Sigmoid colon (tissue), 7 donors: ENCODE measurements at places on chromosomes 1 and 21.

DNA sequence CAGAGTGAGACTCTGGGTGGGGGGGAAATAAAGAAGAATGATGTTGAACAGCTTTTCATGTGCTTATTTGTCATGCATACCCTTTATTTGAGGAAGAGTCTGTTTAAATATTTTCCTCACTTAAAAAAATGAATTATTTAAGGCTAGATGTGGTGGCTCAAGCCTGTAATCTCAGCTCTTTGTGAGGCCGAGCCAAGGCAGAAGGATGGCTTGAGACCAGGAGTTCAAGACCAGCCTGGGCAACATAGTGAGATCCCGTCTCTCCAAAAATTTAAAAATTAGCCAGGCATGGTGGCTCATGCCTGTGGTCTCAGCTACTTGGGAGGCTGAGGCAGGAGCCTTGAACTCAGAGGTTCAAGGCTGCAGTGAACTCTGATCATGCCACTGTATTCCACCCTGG is 25.4 kb downstream of the SLC30A1 start:
- H3K36me3 ChIP-seq, result no peaks in the 10 kb centered on the region
- peaks cover 6% of the 10 kb centered on the region for H3K4me1 ChIP-seq
- H3K27ac ChIP-seq, result no peak overlapping the region
- DNase-seq, result no peak

- peak overlapping the region; percentile 71 for H3K4me3 ChIP-seq
- H3K27me3 ChIP-seq, result no peaks in the 10 kb centered on the region
- no peaks in the 10 kb centered on the region for H3K36me3 ChIP-seq
- H3K4me1 ChIP-seq, result peaks cover 41% of the 10 kb centered on the region
- peak; percentile 79 for DNase-seq
Measured at GRCh38 chr1:86704972-86705664, 742 bp downstream of the SH3GLB1 start.

DNA sequence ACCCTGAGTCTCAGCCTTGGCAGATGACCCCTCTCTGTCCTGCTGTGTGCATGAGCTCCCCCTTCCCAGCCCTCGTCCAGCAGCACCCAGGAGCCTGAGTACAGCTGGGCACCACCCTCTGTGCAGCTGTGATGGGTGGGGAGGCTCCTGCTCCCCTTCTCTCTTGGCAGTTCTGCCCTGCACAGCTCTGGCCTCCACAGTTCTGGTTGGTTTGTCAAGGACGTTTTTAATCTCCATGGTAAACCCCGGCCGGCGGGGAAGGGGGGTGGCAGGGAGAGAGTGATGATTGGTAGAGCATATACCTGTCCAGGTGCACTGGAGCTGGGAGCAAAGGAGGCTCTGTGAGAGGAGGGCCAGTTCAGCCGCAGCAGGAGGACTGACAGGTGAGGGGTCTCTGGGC is at the start of gene CLCNKA:
TSS of gene CLCNKA (plus strand) at position 356 of the 400 bp plus-strand sequence. CDS start 584 bp downstream, outside the sequence.
- H3K36me3 ChIP-seq, result no peaks in the 10 kb centered on the region
- DNase-seq, result no peak
- H3K27me3 ChIP-seq, result no peaks in the 10 kb centered on the region
- H3K4me3 ChIP-seq, result no peak within 1 kb of the TSS

- no peak overlapping the region for H3K27ac ChIP-seq
- H3K36me3 ChIP-seq, result no peaks in the 10 kb centered on the region
- H3K4me3 ChIP-seq, result no peak overlapping the region
- DNase-seq, result no peak
- peaks cover 18% of the 10 kb centered on the region for H3K27me3 ChIP-seq
Measured at GRCh38 chr1:30034105-30034626, 689.2 kb downstream of the MATN1 start.

GRCh38 chr1:157723157-157723556 is 22.6 kb upstream of the FCRL3 start:
- H3K27me3 ChIP-seq, result no peaks in the 10 kb centered on the region
- DNase-seq, result no peak
- H3K4me1 ChIP-seq, result no peaks in the 10 kb centered on the region
- H3K27ac ChIP-seq, result no peak overlapping the region
- no peak overlapping the region for H3K4me3 ChIP-seq

DNA sequence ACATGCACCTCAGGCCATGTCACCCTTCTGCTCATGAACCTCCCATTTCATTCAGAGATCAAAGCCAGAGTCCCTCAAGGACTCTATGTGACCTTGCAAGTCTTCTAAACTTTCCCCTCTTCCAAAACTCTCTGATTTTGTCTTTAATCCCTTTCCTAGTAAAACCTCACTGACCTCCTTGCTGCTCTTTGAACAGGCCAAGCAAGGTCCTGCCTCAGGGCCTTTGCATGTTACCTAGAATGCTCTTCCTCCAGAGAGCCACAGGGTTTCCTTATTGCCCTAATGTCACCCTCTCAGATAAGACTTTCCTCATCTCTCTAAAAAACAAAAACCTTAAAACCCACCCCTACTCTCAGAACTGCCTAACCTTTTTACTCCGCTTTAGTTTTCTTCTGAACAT is 26.6 kb downstream of the IL23R start:
- H3K4me3 ChIP-seq, result no peak overlapping the region
- no peaks in the 10 kb centered on the region for H3K27me3 ChIP-seq
- no peaks in the 10 kb centered on the region for H3K4me1 ChIP-seq
- no peak for DNase-seq
- H3K36me3 ChIP-seq, result no peaks in the 10 kb centered on the region
- no peak overlapping the region for H3K27ac ChIP-seq

DNA sequence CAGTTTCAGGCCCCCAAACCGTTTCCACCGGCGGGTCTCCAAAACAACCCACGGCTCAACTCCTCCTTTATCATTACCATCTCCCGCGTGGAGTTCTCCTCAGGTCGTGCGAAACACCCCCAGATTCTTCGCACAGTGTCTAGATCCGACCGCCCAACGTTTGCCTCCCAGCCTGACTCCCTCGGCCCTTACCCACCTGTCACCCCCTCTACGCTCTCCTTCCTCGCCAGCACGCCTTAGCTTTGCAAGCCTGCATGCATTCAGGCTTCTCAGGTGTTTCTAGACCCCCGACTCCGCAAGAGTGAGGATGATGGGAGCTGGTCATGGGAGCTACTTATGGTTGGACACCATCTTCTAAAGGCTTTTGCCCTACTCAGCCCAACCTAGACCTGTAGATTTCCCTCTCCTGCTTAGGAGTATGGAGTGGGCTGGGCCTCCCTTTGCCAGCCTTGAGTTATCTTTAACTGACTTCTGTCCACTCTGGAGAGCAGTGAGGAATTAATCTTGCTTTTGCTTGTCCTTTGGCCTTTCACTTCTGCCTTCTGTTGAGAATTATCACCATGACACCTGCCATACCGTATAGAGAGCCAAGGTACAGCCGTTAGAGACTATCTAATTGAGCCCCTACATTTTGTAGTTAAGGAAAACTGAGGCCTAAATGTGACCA is 865 bp downstream of the ATP5IF1 start:
- H3K4me1 ChIP-seq, result peaks cover 34% of the 10 kb centered on the region
- no peaks in the 10 kb centered on the region for H3K27me3 ChIP-seq
- DNase-seq, result no peak
- no peaks in the 10 kb centered on the region for H3K36me3 ChIP-seq
- peak overlapping the region; percentile 96 for H3K27ac ChIP-seq

DNA sequence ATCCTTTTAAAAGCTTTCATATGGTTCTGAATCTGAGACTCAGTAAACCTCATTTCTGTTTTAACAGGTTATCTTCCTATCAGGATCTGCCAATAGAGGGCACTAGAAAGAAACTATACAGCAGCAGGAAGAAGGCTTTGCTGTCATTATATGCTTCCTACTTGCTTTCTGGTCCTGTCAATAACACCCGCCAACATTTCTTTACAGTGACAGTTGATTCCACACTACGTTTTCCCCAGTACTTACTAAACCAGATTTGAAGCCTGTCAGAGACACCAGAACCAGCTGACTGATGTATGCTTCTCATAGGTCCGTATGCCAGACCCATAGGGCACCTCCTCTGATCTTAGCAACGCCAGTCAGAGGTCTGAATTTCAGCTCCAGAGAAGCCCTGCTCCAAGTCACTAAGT is 341.0 kb upstream of the NEGR1 start:
- no peak for DNase-seq
- H3K36me3 ChIP-seq, result no peaks in the 10 kb centered on the region
- H3K27ac ChIP-seq, result no peak overlapping the region
- H3K27me3 ChIP-seq, result no peaks in the 10 kb centered on the region

- H3K4me3 ChIP-seq, result no peak overlapping the region
- no peak overlapping the region for H3K27ac ChIP-seq
- no peaks in the 10 kb centered on the region for H3K36me3 ChIP-seq
- no peaks in the 10 kb centered on the region for H3K4me1 ChIP-seq
- no peaks in the 10 kb centered on the region for H3K27me3 ChIP-seq
Measured at GRCh38 chr1:65539266-65540131, 119.0 kb downstream of the LEPR start.

DNA sequence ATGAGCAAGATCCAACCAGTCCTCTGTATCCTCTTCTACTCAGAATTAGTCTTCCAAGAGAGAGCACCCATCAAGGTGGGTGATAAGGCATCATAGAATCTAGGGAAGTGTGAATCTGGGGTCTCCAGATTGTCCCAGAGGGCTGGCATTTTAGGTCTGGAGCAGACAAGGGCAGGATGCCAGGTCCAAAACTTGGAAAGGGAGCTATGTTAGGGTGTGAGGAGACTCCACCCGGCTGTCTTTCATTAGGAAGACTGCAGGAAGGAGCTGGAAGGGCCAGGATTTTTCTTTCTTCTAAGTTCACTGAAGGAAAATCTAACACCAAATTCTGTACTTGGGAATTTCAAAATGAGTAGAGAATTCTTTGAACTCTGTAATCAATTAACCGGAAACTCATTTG is 86.1 kb upstream of the BMP8A start:
- no peaks in the 10 kb centered on the region for H3K27me3 ChIP-seq
- H3K36me3 ChIP-seq, result peaks cover 4% of the 10 kb centered on the region
- peaks cover 50% of the 10 kb centered on the region for H3K4me1 ChIP-seq
- peak; percentile 71 for DNase-seq

DNA sequence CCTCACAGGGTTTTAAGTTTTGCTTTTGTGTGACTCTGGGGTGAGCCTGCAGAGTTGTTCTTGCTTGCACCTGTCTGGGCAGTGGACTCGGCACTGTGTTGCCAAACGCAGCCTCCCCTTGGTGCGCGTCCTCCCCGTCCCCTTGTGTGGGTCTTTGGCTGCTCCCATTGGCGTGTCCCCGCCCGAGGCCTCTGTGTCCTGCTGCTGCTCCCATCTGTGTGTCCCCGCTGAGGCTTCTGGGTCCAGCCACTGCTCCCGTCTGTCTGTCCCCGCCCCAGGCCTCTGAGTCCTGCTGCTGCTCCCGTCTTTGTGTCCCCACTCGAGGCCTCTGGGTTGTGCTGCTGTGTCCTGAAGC is 62.8 kb downstream of the PCNT start:
- no peak overlapping the region for H3K4me3 ChIP-seq
- H3K4me1 ChIP-seq, result no peaks in the 10 kb centered on the region
- H3K27ac ChIP-seq, result no peak overlapping the region
- no peak for DNase-seq

- H3K4me3 ChIP-seq, result no peak overlapping the region
- DNase-seq, result no peak
- H3K27me3 ChIP-seq, result no peaks in the 10 kb centered on the region
- H3K4me1 ChIP-seq, result no peaks in the 10 kb centered on the region
- H3K36me3 ChIP-seq, result no peaks in the 10 kb centered on the region
Measured at GRCh38 chr1:30192969-30193630, 530.3 kb downstream of the MATN1 start.

GRCh38 chr1:108829498-108829916 is 27.4 kb downstream of the AKNAD1 start:
- no peaks in the 10 kb centered on the region for H3K36me3 ChIP-seq
- H3K4me3 ChIP-seq, result no peak overlapping the region
- DNase-seq, result no peak
- H3K4me1 ChIP-seq, result no peaks in the 10 kb centered on the region
- H3K27ac ChIP-seq, result peak overlapping the region; percentile 82
- no peaks in the 10 kb centered on the region for H3K27me3 ChIP-seq

GRCh38 chr1:54105736-54106269 is 47.0 kb downstream of the CDCP2 start:
- H3K27ac ChIP-seq, result no peak overlapping the region
- H3K27me3 ChIP-seq, result no peaks in the 10 kb centered on the region
- no peak for DNase-seq
- H3K36me3 ChIP-seq, result no peaks in the 10 kb centered on the region

DNA sequence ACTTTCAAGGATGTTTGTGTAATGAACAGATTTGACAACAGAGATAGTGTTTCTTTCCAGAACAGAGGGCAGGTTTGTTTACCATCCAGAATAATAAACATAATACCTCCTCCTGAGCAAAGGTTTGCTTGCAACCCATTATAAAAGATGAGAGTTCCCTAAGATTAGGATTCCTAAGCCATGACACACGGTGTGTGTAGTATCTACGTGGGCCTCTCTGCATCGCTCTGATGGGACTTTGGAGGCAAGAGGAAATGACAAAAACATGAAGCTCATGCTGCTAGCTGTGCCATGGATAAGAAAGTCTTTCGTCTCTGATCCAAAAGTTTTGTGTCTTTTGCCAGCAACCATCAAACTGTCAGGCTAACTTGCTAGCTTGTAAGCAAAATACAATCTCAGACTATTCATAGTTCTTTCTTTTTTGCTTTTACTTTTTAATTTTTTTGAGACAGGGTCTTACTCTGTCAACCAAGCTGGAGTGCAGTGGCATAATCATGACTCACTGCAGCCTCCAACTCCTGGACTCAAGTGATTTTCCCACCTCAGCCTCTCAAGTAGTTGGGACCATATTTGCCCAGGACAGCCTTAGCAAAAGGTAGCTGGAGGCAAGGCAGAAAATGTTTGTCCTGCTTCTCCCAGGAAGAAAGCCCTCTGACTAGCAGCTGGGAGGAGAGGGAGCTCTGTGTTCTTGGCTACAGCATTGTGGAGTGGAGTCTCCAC is 81.1 kb downstream of the LHX4 start:
- no peak for DNase-seq
- H3K27ac ChIP-seq, result no peak overlapping the region
- peaks cover 5% of the 10 kb centered on the region for H3K36me3 ChIP-seq
- no peaks in the 10 kb centered on the region for H3K27me3 ChIP-seq
- H3K4me3 ChIP-seq, result no peak overlapping the region
- H3K4me1 ChIP-seq, result no peaks in the 10 kb centered on the region

DNA sequence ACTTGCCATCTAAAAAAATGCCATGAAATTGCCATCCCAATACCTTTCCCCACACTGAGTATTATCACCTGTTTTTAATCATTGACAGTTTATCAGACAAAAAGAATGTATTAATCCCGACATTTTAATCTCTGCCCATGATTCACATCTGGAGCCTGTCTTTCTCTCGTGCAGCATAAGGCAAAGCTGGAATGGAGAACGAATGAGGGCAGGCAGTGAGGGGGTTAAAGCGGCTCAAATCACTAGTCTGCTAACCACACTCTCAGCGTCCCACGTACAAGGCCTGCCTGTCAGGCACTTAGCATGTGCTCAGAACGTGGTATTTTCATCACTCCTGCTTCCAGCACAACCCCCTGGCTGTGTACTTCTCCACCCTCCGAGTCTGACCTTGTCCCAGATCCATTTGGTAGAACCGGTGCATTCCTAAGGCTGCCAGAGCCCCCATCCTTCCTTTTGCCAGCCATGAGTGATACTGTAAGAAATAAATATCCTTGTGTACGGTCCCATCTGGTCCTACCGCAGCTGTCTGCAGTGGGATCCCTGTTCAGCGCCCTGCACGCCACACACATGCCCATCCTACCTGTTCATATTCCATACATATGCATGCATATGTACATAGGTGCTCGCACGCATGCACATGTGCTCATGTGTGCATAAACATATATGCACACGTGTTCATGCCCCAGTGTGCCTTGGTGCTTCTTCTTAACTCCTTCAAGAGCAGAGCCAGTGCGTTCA is 34.6 kb upstream of the FHAD1 start:
- H3K27ac ChIP-seq, result peak overlapping the region; percentile 84
- H3K4me3 ChIP-seq, result no peak overlapping the region

- no peaks in the 10 kb centered on the region for H3K36me3 ChIP-seq
- no peaks in the 10 kb centered on the region for H3K27me3 ChIP-seq
- no peak overlapping the region for H3K27ac ChIP-seq
- no peak for DNase-seq
Measured at GRCh38 chr1:112783059-112783458, 67.9 kb upstream of the PPM1J start.
